ENCODE measurements at places on chromosomes 4 and X. TPM values are rescaled to one million over a fixed set of nuclear protein-coding genes. Genes with fewer than 3 reads are reported as not detected.

Gene RAB39B
- total RNA-seq = 7.5 TPM

GRCh38 chr4:42654631-42655268, 2.2 kb downstream of the ATP8A1 start:
- H3K36me3 ChIP-seq = peaks cover 34% of the 10 kb centered on the region
- no peak for DNase-seq
- H3K27me3 ChIP-seq = no peaks in the 10 kb centered on the region
- peak overlapping the region; percentile 83 for H3K4me3 ChIP-seq
- peaks cover 52% of the 10 kb centered on the region for H3K4me1 ChIP-seq

DNA sequence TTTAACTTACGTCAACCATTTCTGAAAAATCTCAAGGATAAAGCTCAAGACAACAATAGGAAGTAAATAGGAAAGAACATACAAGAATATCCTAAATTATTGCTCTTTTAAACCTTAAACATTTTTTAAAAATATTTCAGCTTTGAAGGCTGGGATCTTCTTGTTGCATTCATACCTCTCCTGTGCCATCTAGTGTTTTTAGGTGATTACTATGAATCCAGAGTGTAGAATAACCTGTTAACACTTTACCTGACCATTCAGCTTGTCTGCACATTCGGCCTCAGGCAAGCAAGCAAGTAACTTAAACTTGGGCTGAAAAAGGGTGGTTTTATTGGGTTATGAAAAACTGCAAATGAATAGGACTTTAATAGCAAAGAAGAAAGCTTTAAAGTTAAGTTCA, 507.8 kb upstream of the INTU start:
- no peak overlapping the region for H3K4me3 ChIP-seq
- no peaks in the 10 kb centered on the region for H3K36me3 ChIP-seq
- no peak overlapping the region for H3K27ac ChIP-seq
- H3K4me1 ChIP-seq = no peaks in the 10 kb centered on the region
- H3K27me3 ChIP-seq = no peaks in the 10 kb centered on the region
- no peak for DNase-seq

GRCh38 chr4:28976369-28976768, 1743.8 kb upstream of the PCDH7 start:
- no peaks in the 10 kb centered on the region for H3K27me3 ChIP-seq
- H3K4me3 ChIP-seq = no peak overlapping the region
- DNase-seq = no peak
- no peaks in the 10 kb centered on the region for H3K4me1 ChIP-seq
- H3K36me3 ChIP-seq = no peaks in the 10 kb centered on the region
- no peak overlapping the region for H3K27ac ChIP-seq

Gene CFAP47
- not detected for total RNA-seq

Measured in natural killer cell treated with Interleukin-12 subunit alpha and Interleukin-12 subunit beta and Interleukin-15 and Interleukin-18, amount 100 ng/mL, for 72 hours (primary cell).